ENCODE measurements at places on chromosomes 5 and 9.

GRCh38 chr9:32581512-32582143 is 8.7 kb upstream of the NDUFB6 start:
- no peak for DNase-seq

DNA sequence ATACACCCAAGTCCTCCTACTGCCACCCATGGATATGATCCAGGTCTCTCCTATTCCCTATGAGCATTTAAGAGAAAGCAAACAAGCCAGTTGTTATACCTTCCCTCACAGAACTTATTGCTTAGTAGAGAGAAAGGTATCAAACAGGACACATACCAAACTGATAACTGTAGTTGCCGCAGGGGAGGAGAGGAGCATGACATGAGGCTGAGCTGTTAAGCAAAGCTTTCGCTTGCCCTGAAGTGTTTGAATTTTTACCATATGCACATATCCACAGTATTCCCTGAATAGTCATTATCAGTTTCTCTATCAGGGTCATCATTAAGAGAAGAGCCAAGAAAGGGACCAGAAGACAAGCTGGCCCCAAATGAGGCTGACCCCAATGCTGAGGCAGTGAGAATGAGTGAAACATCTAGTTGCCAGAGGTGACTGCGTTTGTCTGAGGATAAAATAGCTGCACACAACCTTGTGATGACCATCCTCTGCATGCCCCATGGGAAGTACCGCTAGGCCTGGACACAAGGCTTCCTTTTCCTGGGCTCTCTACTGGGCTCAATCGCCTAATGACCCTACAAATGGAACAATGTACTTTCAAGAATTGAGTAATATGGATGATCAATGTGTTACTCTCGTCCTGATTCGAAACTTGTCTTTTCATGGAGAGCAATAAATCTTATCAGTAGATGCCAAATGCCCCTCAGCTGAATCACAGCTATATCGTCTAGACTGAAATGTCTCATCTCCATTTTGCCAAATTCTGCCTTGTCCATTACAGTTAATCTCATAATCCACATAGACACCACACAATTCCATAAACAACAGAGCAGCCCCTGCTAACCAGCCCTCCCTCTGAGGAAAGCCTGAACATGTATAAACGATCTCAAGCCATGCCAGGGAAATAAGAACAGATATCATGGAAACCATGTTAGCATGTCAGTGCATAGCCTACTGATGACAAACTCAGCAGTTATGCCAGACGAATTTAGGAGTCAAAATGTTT is 4.3 kb upstream of the IFNK start:
- DNase-seq = no peak

DNA sequence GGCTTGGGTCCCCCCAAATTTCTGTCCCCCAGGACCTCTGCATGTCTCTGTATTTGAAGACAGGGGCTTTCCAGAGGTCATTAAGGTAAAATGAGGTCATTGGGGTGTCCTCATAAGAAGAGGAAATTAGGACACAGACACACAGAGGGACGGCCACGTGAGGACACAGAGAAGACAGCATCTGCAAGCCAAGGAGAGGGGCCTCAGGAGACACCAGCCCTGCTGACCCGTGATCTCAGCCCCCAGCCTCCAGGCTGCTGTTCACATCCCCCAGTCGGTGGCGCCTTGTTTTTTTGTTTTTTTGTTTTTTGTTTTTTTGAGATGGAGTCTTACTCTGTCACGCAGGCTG is 1.2 kb upstream of the CCDC183 start:
- DNase-seq = no peak

DNA sequence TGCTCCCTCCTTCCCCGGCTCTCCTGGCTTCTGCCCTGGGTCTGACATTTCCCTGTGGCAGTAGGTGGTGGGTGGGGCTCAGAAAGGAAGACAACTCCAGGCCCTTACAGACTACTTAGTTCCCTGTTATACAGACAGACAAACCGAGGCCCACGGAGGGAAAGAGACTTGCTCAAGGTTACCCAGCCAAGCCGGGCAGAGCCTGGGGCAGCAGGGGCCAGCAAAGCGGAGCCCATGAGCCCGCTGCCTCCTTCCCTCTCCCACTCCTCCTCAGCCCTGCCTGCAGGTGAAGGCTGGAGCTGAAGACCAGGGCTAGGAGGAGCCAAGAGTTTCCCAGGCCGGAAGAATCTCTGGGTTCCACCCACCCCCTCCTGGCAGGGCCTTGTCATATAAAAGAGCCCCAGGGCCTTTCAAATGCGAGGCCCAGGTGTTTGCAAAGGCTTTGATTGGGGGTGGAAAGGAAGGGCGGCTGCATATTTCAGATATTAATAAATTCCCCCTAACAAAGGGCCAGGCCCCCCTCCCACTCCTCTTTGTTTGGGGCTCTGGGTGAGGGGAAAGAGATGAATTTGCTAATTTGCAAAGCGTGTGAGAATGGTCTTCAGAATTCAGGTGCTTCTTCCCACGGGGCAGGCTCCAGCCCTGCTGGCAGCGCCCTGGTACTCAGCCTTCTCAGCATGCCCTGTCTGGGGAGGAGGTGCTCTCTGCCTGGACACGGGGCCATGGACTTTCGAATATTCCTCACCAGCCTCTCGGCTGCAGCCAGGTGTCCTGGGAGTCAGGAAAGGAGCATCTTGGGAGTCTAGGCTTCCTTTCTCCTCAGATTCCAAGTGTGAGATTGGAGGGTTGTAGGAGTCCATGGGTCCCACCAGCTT is 21.5 kb downstream of the SLC6A7 start:
- DNase-seq = no peak

DNA sequence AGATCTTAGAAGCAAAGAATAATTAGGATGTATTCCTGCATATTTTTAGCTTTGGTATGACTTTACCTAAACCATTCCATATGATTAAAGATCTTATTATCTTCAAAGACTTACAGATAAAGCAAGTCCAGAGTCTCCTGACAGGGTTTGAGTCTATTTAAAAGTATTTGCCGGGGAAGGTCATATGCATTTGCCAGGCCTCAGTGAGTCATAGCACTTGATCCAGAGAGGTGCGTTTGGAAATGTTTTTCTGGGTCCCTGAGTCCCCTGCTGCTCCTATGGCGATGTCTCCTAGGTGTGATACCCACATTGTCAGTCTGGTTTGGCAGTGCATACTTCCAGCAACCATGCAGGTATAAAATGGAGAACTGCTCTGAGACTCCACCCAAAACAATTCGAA is 217.0 kb downstream of the FBXL7 start:
- DNase-seq = no peak

- no peak for DNase-seq
These were observed 10.6 kb downstream of the PCDH1 start for GRCh38 chr5:141867651-141868050.

DNA sequence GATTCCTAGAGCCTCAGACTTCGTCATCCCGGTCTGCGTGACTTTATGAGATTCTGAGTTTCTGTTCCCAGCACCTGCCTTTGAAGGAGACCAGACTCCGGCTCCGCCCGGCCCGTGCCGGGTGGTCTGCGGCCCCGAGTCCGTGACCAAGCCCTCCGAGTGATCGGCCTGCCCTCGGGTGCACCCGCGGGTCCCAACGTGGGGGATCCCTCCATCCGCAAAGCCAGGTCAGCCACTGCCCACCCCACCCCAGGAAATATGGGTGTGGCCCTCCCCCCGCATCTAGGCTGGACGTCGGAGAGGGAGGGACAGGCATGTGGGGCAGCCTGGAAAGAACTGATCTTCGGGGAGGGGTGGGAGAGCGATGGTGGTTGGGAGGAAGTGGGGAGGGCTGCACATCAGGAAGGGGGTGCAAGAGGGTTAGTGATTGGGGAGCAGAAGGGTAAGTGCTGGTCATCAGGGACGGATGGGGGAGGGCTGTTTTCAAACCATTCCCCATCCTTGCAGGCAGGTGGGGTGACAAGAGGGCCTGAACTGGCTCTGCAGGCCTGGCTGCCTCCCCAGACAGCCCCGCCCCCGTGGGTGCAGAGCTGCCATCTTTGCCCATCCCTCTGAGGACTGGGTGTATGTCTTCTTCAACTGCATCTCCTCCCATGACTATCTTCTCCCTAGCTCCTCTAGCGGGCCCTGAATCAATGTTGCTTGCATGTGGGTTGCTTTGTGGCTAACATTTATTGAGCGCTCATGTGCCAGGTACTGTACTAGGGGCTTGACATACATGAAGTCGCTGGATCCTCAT is 747 bp downstream of the LRSAM1 start:
- DNase-seq = peak; percentile 22

DNA sequence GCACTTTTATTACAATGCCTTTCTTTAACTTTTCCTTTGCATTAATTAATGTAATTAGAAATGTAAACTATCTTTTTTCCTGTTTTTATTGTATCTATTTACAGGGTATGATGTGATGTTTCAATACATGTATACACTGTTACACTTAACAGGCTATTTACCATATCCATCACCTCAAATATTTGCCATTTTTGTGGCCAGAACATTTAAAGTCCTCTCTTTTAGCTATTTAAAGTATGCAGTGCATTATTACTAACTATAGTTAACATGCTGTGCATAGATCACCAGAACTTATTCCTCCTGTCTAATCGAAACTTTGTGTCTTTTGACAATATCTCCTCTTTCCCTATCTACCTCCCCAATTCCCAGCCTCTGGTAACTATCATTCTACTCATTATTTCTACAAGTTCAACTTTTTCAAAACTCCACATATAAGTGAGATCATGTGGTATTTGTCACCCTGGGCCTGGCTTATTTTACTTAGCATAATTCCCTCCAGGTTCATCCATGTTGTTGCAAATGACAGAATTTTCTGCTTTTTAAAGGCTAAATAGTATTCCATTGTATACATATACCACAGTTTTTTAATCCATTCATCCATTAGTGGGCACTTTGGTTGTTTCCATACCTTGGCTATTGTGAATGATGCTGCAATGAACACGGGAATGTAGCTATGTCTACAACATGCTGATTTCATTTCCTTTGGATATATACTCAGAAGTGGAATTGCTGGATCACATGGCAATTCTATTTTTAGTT is 32.8 kb downstream of the OR2K2 start:
- no peak for DNase-seq

DNA sequence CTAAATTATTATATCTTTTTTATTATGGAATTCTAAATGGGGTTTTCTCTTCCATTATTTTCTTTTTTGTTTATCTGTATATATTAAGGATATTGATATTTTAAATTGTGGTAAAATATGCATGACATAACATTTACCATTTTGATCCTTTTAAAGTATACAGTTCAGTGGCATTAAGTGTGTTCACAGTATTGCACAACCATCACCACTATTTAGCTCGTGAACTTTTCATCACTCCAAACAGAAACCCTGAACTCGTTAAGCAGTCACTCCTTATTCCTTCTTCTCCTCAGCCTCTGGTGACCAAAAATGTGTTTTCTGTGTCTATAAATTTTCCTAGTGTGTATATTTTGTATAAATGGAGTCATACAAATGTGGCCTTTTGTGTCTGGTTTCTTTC is 188.2 kb downstream of the CCDC171 start:
- no peak for DNase-seq
